ENCODE measurements at places on chromosomes 13 and 19. TPM values are rescaled to one million over a fixed set of nuclear protein-coding genes. Genes with fewer than 3 reads are reported as not detected.

- no peak overlapping the region for H3K27ac ChIP-seq
- H3K4me1 ChIP-seq: no peaks in the 10 kb centered on the region
- no peak overlapping the region for H3K4me3 ChIP-seq
These were observed 7.3 kb downstream of the ZNF555 start for GRCh38 chr19:2848616-2849015.

DNA sequence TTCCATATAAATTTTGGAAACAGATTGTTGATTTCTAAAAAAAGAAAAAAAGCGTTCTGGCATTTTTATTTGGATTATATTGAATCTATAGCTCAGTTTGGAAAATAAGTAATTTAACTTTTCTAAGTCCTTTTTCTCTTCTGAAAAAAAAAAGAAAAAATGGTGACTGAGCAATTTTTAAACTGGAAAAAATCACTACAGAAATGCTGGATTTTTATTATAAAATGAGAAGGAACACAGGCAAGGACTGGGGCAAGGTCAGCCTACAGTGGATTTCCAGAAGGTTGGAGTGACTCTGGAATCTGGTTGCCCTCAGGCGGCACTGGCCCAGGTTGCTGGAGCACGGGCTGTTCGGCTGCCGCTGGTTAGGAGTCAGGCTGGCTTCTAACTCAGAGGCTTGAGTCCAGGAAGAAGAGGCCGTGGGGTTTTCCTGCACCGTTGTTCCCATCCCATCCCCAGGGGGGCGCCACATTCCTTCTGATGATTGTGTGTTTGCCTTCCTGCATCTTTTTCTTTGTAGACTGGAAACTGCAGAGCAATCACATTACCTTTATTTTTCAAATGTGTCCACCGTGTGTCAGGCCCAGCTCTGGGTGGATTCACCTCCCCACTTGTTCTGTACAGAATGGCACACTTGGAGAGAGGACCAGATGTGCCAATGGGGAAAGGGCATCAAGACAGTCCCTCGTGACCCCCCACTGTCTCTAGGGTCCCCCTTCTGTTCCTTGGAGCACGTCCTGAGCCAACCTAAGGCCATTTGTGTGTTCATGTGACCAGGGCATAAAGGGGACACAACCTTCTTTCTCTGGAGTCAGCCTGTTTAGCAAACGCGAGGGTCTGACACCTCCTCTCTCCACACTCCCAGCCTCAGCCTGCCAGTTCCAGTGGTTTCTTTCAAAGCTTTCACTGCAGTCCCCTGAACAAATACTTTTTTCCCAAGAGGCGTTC, 44.5 kb upstream of the GTF3A start:
- H3K4me1 ChIP-seq: no peaks in the 10 kb centered on the region
- no peak overlapping the region for H3K4me3 ChIP-seq
- no peak for DNase-seq
- H3K36me3 ChIP-seq: no peaks in the 10 kb centered on the region

- no peak for DNase-seq
- no peak overlapping the region for H3K27ac ChIP-seq
- H3K4me1 ChIP-seq: peaks cover 12% of the 10 kb centered on the region
- no peak overlapping the region for H3K4me3 ChIP-seq
- no peaks in the 10 kb centered on the region for H3K27me3 ChIP-seq
- H3K36me3 ChIP-seq: no peaks in the 10 kb centered on the region
These were observed 70.4 kb upstream of the MRI1 start for GRCh38 chr19:13693889-13694288.

DNA sequence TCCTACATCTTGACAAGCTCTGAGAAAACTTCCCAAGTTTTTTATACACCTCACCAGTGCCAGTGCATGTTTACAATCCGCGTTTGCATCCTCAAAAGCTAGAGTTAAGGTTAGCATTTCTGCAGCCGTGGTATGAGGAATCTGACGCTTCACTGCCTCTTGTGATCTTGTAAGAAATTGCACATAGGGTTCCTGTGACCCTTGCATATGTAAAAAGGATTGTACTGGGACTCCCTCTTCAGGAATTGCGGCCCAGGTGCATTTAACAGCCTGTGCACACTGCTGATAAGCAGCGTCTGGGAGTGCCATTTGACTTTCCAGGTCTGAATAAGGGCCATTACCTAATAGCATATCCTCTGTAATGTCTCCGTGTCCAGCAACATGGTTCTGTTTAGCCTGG, 15.3 kb downstream of the FPR3 start:
- no peak overlapping the region for H3K4me3 ChIP-seq
- peaks cover 17% of the 10 kb centered on the region for H3K4me1 ChIP-seq
- H3K27me3 ChIP-seq: no peaks in the 10 kb centered on the region
- no peak for DNase-seq

DNA sequence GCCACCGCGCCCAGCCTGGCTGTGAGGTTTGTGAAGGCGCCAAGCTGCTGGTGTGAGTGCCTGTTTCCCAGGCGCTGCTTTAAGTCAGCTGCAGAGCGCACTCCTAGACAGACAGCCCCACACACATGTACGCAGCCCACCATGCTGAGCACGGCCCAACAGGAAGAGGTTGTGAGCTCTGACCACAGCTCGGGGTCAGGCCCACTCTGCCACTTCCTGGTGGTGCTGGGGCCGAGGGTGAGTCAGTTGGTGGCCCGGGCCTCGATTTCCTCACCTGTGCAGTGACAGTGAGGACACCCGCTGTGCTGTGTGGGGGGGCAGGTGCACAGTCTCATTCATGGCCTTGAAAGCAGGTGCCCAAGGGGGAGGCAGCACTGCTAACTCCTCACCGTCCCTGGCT, 106.7 kb downstream of the KDM4B start:
- H3K4me3 ChIP-seq: no peak overlapping the region
- H3K27me3 ChIP-seq: no peaks in the 10 kb centered on the region

- no peak overlapping the region for H3K4me3 ChIP-seq
- H3K27me3 ChIP-seq: no peaks in the 10 kb centered on the region
- H3K27ac ChIP-seq: no peak overlapping the region
- peaks cover 3% of the 10 kb centered on the region for H3K4me1 ChIP-seq
- H3K36me3 ChIP-seq: no peaks in the 10 kb centered on the region
These were observed 7.4 kb upstream of the C5AR1 start for GRCh38 chr19:47302249-47302648.

CD320 gene
- polyA plus RNA-seq: 14.1 TPM

ZNF446 gene
- 2.7 TPM for polyA plus RNA-seq

KCNN4 gene
- polyA plus RNA-seq: 10.5 TPM

WDR18 gene
- polyA plus RNA-seq: 38.3 TPM

UCHL3 gene
- polyA plus RNA-seq: 134 TPM

COLGALT1 gene
- polyA plus RNA-seq: 90.9 TPM

All from keratinocyte (primary cell).